Cardiac septum (tissue), 1 donor: ENCODE measurements at places on chromosomes 12 and 14. TPM values are rescaled to one million over a fixed set of nuclear protein-coding genes. Genes with fewer than 3 reads are reported as not detected.

Gene DTX1
- total RNA-seq = 2.6 TPM

Gene AQP6
- not detected for total RNA-seq

Gene FAM222A
- total RNA-seq = 7.8 TPM

Gene BCL11B
- total RNA-seq = 0.16 TPM

Gene APOLD1
- 13.0 TPM for total RNA-seq

Gene PRB3
- not detected for total RNA-seq

- no peak for DNase-seq
These were observed 25.4 kb upstream of the A2ML1 start for GRCh38 chr12:8796831-8797626.

GRCh38 chr12:15834575-15834974 lies 45.4 kb upstream of the EPS8 start:
- no peak for DNase-seq

DNA sequence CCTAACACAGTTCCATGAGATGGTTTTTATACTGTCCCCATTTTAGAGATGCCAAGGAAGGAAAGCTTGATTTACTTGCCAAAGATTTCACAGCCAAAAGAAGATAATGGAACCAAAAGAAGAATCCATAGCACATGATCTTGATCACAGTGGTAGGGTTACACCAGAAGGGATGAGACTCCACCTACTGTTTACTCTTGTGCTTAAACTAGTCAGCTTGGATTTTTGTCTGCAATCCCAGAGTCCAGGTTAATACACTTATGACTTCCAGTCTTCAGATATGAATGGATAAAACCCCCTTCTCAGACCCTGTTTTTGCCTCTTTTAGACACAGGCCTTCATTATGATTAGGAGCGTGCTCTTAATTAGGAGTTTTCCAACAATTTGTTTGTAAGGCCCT lies 454.2 kb downstream of the AEBP2 start:
- no peak for DNase-seq

DNA sequence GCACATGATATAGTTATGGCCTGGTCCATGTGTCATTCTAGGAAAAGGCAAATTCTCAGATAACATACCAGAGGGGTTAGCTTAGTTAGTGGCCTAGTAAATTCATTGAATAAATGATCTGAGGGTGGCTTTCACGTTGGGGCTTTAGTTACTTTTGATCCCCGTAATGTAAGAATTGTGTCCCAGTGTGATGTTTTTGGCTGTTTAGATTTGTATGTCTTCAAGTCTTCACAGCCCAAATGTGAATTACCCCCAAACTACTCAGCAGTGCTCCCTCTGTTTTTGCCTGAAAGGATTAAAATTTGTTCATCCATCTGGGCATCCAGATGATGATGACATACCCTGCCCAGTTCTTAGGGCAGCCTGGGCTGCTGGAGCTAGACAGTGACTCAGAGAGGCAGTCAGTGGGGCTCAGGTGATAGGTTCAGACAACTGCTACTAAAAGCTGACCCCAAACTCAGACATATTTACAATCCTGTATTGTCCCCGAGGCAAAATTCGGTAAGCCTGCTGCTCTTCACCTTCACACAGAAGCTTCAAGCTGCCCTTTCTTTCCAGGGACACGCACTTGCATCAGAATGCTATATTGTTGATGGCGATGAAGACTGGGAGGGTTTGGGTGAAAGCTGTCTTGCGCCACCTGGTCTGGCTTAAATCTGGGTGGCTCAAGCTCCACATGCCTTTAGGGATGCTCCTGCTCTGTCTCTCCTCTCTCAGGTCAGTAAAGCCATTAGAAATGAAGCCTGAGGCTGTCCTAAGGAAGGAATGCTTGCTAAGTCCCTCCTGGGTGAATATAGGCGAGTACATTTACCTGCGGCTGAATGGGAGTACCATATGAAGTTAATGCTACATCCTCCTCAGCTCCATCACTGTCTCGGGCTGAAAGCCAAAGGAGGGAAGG lies 10.3 kb downstream of the GPRC5D start:
- no peak for DNase-seq

DNA sequence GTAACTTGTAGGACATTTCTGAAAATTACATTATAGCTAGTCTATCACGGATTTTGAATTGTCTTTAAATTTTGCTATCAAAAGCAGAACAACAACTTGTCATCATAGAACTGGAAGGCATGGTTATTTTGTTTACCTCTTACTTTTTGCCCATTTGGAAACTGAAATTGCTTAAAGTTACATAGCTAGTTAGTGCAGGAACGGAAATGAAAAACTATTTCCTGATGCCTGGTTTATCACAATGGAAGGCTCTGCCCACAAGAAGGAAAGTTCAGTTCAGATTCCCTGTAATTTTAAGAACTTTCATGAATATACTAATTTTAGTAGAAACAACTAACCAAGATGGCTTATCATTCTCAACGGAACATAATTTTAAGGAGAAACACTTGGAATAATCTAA lies 427.7 kb downstream of the RAD51B start:
- no peak for DNase-seq
